ENCODE measurements at places on chromosomes 6 and 20.

DNA sequence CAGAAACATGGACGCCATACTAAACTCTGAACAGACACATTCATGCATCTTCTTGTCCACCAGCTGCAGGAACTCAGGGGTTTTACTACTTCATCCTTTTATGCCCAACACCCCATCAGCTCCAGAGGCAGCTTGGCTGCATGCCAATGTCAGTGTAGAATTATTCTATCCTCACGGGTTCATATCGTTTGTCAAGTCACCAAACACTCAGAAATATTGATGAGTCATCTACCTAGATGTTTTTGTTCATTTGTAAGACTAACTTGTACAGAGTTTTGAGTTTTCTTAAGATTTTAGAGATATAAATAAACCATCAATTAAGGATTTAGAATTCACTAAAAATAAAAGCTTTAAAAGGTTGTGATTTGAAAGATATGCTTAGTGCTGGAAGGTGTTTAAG lies 590.7 kb upstream of the FLRT3 start:
- DNase-seq = peak; percentile 54

- peak; percentile 28 for DNase-seq
Observed at GRCh38 chr6:12392490-12392889, 102.3 kb downstream of the EDN1 start.

- DNase-seq = no peak
Observed at GRCh38 chr6:46605091-46605797, 47.4 kb downstream of the CYP39A1 start.

DNA sequence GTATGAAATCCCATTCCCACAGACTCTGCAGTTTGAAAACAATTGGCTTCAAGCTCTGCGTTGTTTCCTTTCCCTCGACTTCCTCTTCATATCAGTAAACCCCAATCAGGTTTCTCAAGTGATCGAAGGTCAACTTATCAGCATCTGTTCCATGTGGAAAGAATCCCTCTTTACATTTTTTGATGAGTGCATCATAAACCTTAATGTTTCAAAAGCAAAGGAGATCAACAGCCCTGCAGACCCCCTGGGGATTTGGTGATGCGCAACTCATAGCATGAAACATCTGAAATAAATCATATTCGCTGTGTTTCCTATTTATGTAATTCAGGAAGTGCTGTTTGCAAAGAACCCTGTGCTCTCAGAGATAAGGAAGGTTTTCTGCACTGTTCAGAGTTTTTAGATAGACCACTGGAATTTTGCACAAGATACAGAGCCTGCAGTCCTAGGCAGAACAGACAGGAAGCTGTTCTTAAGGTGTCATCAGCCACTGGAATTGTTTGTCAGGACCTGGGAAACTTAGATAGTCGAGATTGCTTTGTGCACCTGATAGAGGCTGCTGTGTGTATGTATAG lies 216.0 kb downstream of the HIVEP2 start:
- DNase-seq = peak; percentile 91

- no peak for DNase-seq
Observed at GRCh38 chr6:168136622-168137021, 57.6 kb upstream of the FRMD1 start.

DNA sequence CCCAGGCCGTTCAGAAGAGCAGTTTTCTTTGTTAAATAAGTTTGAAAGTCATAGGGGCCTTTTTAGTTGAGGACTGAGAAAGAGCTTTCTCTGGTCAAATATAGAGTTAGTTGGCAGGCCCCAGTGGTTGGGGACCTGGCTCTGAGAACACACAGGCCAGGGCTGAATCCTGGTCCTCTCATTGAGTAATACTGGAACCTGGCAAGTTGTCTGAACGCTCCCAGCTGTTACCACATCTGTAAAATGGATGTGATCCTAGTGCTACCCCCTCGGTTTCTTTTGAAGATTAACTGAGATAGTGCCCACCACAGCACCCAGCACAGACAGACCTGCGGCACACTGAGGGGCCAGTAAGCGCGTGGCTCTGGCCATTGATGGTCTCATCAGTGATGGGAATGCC lies 215.5 kb downstream of the ZDHHC14 start:
- DNase-seq = no peak

DNA sequence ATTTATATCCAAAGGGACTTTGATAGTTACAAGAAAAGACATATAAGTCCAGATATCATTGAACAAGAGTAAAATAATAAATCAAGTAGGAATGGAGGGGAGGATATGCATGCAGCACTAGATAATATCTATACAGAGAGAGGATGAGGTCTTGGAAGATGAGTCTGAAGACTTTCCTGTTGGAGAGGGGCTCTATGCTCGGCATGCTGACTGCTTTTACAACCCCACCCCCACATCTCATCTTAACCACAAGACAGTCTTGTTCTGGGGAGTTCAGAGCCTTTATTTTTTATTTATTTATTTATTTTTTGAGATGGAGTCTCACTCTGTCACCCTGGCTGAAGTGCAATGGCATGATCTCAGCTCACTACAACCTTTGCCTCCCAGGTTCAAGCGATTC lies 48.4 kb upstream of the IER3 start:
- DNase-seq = peak; percentile 59

DNA sequence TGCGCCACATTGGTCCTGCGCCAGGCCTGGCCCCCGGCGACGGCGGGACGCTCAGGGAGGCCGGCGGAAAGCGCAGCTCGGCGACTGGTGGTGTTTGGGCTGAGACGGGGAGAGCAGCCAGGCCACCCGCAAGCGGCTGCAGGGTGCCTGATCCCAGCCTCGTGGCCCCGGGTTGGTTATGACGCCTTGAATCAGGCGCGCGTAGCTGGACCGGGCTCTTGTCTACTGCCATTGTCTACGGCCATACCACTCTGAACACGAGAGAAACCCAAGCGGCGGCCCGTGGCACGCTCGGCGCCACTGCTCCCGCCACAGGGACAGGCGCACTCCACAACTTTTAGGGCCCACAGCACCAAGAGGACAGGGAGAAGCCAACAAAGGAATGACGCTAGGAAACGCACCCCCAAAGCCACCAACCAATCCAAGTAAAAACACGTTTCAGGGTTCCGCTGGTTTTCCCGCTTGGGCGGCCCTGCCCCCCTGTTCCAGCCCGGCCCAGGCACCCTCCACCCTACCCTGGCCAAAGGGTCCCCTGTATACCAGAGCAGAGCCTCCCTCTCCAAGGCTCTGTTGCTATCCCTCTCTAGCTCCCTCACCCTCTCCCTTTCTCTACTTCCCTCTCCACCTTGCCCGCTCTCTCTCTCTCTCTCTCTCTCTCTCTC lies 1849.3 kb upstream of the DEFB115 start:
- no peak for DNase-seq

DNA sequence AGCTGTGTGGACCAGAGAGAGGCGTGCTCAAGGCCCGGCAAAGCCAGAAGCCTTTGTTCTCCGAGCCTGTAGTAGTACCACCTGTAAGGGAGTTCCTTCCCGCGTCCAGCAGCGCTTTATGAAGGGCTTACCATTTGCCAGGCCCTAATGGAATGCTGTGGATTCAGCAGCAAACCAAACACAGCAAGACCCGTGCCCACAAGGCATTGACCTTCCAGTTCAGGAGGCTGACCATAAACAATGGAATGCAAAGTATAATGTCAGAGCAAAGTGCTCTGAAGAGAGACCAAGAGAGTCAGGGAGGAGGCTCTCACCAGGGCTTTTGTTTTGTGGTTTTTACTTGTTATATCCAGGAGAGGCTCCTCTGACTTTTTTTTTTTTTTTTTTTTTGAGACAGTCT lies 209.8 kb downstream of the ZMYND8 start:
- DNase-seq = peak; percentile 56

GRCh38 chr6:161727083-161727833 lies 453.4 kb upstream of the AGPAT4 start:
- DNase-seq = no peak

DNA sequence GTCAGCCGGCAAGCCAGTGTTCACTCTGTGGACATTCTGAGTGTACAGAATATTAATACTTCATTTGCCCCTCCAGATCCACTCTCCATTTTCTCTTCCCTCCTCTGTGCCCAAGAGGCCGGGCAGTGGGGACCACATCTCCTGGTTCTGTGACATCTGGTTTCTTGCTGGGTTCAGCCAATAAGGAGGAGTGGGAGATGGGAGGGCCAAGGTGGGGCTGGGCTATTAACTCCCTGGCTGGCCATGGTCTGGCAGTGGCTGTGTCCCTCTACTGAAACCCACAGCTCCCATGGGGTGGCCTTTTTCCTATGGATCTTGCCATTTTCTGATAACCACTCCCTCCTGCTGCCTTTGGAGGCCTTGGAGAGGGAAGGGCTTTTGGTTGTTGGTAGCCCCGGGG lies 30.0 kb upstream of the SALL4 start:
- DNase-seq = no peak

DNA sequence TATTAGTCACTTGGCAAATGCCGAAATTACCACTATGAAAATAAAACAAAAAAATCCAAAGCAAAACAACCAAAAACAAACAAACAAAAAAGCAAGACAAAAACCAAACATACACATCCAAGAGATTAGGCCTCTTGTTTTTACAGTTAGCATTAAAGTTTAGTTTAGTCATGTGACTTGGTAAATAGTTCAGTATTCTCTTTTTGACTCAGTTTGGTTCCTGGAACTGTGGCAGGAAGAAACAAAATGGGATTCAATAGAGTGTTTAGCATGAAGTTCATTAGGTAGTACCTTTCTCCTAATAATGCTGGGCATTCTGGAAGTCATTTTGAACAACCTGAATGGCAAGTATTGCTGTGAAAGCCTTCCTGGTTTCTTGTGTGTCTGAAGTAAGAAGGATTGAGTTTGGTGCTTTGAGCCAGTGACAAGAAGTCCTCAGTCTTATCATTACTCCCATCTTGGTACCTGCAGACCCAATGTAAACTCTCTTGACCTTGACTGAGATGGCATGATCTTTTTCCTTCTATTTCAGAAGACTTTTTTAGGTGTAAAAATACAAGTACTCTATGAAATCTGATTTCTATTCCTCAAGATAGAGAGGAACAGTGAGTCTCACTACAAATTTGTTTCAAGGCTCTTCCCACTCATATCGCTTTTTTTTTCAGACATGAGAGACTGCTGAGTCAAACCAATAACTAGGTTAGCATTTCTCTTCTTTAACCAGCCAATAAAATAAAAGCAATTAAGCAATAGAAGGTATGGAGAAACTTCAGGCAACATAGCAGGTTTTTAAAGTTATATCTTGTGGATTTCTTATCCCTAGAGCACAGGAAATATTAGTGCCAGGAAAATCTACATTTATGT lies 223.6 kb upstream of the PREP start:
- no peak for DNase-seq

DNA sequence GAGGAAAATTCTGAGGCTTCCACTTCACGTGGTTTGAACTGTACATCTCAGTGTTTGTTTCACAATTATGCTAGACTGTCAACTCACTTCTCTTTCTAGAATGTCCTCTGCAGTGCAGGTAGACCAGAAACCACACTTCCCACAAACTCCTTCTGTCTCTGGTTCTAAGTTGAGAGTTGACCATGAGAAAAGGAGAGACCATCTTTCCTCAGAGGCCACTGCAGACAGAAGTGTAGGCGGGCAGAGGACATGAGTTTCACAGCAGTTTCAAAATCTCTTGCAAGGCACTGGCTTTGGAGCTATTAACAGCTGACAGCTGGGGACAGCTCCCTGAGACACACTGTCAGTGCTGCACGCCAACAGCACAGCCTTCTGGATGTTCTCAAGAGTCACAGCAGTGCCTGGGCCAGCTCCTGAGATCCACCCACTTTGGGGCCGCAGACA lies 55.4 kb upstream of the MOXD1 start:
- peak; percentile 12 for DNase-seq

GRCh38 chr20:8152183-8152582 lies 20.1 kb downstream of the PLCB1 start:
- peak; percentile 85 for DNase-seq

- DNase-seq = peak; percentile 65
Observed at GRCh38 chr20:44407402-44408184, 52.1 kb downstream of the HNF4A start.

- no peak for DNase-seq
Observed at GRCh38 chr20:50930976-50931305, 296 bp downstream of the ADNP start.

DNA sequence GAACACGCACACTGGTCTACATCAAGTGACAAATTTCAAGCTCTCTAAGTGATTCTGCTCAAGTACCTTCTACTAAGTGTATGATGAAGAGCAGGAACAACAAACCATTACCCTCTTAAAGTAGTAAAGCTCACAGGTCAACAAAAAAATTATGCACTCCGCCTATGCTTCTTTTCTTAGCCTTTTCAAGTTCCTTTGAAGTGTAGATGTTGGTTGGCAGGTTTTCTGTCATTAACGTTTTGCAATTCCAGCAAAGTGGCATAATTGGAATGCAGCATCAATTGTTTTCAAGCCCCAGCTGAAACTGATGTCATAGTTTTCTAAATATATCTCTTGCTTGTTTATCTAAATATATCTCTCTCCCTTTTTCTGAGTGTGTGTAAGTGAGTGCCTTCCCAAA lies 396.9 kb upstream of the EYS start:
- peak; percentile 1 for DNase-seq

DNA sequence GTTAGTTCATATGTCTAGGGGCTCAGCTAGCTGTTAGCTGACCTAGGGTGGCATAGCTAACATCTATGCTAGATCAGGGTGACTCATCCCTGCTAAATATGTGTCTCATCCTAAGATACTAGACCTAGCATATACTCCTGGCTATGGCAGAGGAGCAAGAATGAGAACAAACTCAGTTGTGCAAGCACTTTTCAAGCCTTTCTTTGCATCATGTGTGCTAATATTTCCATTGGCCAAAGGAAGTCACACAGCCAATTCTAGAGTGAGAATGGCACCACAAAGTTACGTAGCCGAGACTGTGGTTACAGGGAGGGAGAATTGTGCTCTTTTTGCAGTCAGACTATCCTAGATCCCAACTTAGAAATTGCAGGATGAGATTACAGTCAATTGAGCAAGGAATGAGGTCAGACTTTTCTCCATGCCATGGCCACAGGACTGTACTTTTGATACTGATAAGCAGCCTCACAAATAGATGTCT lies 78.7 kb downstream of the PLCB4 start:
- DNase-seq = peak; percentile 59

DNA sequence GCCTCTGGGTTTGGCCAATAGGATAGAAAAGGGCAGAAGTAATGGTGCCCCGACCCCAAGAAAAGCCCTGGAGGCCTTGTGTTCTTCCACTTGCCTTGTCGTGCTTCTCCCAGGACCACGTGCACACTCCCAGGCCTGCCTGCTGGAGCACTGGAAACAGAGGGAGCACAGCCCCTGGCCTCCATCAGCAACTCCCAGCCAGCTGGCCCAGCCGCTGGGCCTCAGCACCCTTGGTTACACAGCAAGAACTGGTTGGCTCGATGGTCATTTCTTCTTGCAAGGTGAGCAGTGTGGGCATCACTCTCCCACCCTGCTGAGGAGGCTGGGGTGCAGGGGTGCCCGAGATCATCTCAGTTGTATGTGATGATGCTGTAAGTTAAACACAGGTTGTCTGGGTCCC lies 69.2 kb upstream of the CST7 start:
- DNase-seq = no peak

GRCh38 chr6:20599302-20600051 lies 65.2 kb downstream of the CDKAL1 start:
- DNase-seq = no peak

DNA sequence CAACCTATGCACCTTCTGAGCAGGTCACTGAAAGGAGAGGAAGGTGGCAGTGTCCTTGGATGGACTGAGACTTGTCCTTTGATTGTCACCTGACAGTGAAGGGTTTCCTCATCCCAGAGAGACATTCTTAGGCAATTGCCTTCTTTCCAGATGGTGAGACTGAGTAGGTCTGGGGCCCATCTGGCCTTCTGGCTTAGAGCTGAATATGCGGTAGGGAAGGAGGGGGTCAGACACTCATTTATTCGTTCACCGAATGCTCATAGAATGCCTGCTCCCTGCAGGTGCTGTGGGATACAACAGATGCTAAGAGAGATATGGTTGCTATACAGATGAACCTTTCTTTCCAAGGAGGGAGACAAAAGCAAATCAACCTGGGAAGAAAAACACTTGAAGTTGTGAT lies 76.8 kb downstream of the BMP6 start:
- no peak for DNase-seq

Data from fibroblast of skin of right biceps (primary cell).